ENCODE measurements at places on chromosomes 7 and 10. TPM values are rescaled to one million over a fixed set of nuclear protein-coding genes. Genes with fewer than 3 reads are reported as not detected.

GRCh38 chr7:44084701-44085100, 2.4 kb upstream of the POLM start:
- no peak for DNase-seq
- H3K4me3 ChIP-seq: no peak overlapping the region
- H3K4me1 ChIP-seq: peaks cover 37% of the 10 kb centered on the region
- no peaks in the 10 kb centered on the region for H3K27me3 ChIP-seq
- H3K27ac ChIP-seq: no peak overlapping the region
- H3K36me3 ChIP-seq: peaks cover 9% of the 10 kb centered on the region

DNA sequence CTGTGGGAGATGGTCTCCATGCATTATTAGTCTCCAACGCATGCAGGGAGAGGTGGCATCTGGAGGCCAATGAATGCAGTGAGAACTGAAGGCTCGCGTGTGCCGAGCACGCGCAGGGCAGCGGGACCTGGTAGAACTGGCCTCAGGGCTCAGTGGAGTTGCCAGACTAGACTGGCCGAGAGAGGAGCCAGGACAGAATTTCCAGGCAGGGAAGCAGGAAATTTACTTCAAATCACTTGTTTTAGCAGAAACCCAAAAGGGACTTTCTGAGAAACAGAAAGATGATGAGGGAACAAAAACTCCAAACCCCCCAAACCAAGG, 311.0 kb upstream of the IMMP2L start:
- H3K27me3 ChIP-seq: no peaks in the 10 kb centered on the region
- H3K27ac ChIP-seq: no peak overlapping the region
- no peak for DNase-seq
- H3K4me3 ChIP-seq: no peak overlapping the region
- no peaks in the 10 kb centered on the region for H3K4me1 ChIP-seq

- H3K4me3 ChIP-seq: no peak overlapping the region
- no peak for DNase-seq
- H3K27ac ChIP-seq: no peak overlapping the region
- H3K4me1 ChIP-seq: peaks cover 13% of the 10 kb centered on the region
- no peaks in the 10 kb centered on the region for H3K27me3 ChIP-seq
- H3K36me3 ChIP-seq: no peaks in the 10 kb centered on the region
Measured at GRCh38 chr10:80462299-80462980, 8.3 kb downstream of the TSPAN14 start.

- H3K4me1 ChIP-seq: no peaks in the 10 kb centered on the region
- H3K36me3 ChIP-seq: no peaks in the 10 kb centered on the region
- no peaks in the 10 kb centered on the region for H3K27me3 ChIP-seq
- DNase-seq: no peak
- no peak overlapping the region for H3K27ac ChIP-seq
- no peak overlapping the region for H3K4me3 ChIP-seq
Measured at GRCh38 chr7:77674878-77675277, 21.4 kb upstream of the RSBN1L start.

GRCh38 chr10:126931544-126931943, 26.3 kb downstream of the DOCK1 start:
- no peak for DNase-seq
- H3K4me1 ChIP-seq: no peaks in the 10 kb centered on the region
- no peak overlapping the region for H3K27ac ChIP-seq
- no peaks in the 10 kb centered on the region for H3K36me3 ChIP-seq

DNA sequence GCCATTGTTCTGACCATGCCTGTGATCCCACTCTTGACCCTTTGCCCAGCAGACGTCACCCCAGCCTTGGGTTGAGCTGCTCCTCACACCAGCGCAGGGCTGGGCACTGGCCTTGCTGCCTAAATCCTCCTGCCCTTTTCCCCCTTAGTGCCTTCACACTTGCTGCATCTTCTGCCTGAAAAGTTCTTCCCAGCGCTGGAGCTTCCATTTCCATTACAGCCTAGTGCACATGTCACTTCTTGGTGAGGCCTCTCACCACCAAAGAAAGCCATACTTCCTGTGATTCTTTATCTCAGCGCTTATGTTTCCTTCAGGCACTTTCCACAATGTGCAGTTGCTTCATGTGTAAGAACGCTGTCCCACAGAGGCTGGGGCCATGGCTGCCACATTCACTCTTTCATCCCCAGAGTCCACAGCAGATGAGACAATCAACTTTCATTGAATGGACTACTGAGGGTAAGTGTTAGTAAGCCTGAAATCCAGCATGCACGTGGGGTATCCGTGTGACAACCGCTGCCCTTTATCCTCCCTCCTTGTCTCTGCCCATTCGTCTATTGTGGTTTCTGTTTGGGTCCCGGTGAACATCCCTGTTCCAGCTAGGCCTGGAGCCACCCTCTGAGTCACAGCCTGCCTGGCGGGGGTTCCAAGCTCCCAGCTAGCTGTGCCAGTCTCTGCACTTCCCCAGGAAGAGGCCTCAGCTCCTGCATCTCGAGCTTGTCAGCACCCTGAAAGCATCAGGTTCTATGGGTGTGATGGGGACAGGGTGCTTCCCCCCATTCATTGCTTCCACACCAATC, 37.3 kb downstream of the ADRA2A start:
- no peaks in the 10 kb centered on the region for H3K27me3 ChIP-seq
- no peaks in the 10 kb centered on the region for H3K36me3 ChIP-seq
- no peak overlapping the region for H3K27ac ChIP-seq
- H3K4me1 ChIP-seq: no peaks in the 10 kb centered on the region
- no peak for DNase-seq

TMEM229A gene
- not detected for total RNA-seq

LRRD1 gene
- total RNA-seq: not detected

All from Karpas-422 (cell line).